GM18507 (cell line): ENCODE measurements at places on chromosomes 7 and 10.

- DNase-seq = no peak
Observed at GRCh38 chr7:82395147-82395546, 48.4 kb downstream of the CACNA2D1 start.

GRCh38 chr10:112716076-112716475 is 234.0 kb upstream of the TCF7L2 start:
- no peak for DNase-seq

DNA sequence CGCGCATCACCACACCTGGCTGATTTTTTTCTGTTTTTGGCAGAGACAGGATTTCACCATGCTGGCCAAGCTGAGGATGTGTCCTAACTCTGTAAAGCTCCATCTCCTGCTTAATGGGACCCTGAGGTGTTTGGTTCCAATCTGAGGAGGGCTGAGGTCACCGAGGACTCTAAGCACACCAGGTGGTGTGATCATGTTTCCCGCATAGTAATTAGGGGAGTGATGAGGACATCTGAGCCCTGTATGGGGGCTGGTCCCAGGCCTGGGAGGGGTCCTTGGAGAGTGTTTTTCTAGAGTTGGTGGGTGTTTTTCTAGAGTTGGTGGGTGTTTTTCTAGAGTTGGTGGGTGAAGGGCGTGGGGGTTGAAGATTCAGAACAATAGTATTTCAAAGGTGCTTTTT is 3.0 kb upstream of the ABHD11 start:
- DNase-seq = no peak

GRCh38 chr10:5433182-5433581 is 20.8 kb downstream of the NET1 start:
- DNase-seq = no peak

- no peak for DNase-seq
Observed at GRCh38 chr10:78783753-78784152, 285.0 kb upstream of the ZMIZ1 start.

GRCh38 chr10:121524157-121524817 is 74.0 kb downstream of the FGFR2 start:
- no peak for DNase-seq

DNA sequence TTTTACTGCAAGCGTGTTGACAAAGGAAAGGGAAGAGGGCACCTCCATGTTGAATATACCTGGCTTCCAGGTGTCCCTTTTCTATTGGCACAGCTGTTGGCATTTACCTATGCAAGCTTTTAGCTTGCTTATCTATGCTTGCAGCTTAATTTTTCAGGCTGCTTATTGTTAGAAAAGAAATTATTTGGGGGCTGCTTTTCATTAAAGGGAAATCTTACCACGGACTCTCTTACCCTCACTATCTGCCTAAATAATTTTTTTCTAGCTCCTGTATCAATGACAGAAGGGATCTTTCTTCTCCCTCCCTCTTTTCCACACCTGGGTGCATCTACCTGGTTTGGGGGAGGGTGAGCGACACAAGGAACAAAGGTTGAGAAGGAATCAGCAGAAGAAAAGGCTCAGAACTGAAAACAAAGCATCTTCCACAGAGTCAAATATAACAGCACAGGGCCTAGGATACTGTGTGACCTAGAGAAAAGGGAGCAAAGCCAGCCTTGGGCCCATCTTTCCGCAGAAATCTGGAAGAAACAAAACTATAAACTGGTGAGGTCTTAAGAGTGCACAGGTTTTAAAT is 15.2 kb upstream of the GJC3 start:
- no peak for DNase-seq

- DNase-seq = no peak
Observed at GRCh38 chr7:83786858-83787257, 137.9 kb upstream of the SEMA3E start.
